ENCODE measurements at places on chromosomes 7 and 10. TPM values are rescaled to one million over a fixed set of nuclear protein-coding genes. Genes with fewer than 3 reads are reported as not detected.

The CYP26A1 gene
- not detected for total RNA-seq

The TET1 gene
- total RNA-seq = 3.0 TPM

The REEP3 gene
- total RNA-seq = 32.0 TPM

The CYP2C9 gene
- total RNA-seq = not detected

The STAG3 gene
- total RNA-seq = 0.32 TPM

The ETV1 gene
- total RNA-seq = 28.7 TPM

The OR2A5 gene
- not detected for total RNA-seq

The CAMK2B gene
- not detected for total RNA-seq

The MBL2 gene
- total RNA-seq = not detected

The HOXA5 gene
- 10.3 TPM for total RNA-seq

The UCMA gene
- total RNA-seq = not detected

The DOCK1 gene
- total RNA-seq = 97.9 TPM

The COBL gene
- total RNA-seq = not detected

The FAM149B1 gene
- total RNA-seq = 44.2 TPM

The TRIM4 gene
- total RNA-seq = 23.3 TPM

The FGFBP3 gene
- 0.47 TPM for total RNA-seq

The HOGA1 gene
- total RNA-seq = 0.34 TPM

The PAX2 gene
- total RNA-seq = not detected

The HBP1 gene
- total RNA-seq = 149 TPM

The TNPO3 gene
- 60.0 TPM for total RNA-seq

The CTNNA3 gene
- total RNA-seq = not detected

The PPP1R3C gene
- total RNA-seq = 125 TPM

The PKD2L1 gene
- not detected for total RNA-seq

The ZNF736 gene
- 8.8 TPM for total RNA-seq

The PRKAR2B gene
- total RNA-seq = 3.4 TPM

The HEPACAM2 gene
- 0.09 TPM for total RNA-seq

The GPR15LG gene
- not detected for total RNA-seq

The C7orf33 gene
- total RNA-seq = not detected
